ENCODE measurements at places on chromosomes 6 and 20.

DNA sequence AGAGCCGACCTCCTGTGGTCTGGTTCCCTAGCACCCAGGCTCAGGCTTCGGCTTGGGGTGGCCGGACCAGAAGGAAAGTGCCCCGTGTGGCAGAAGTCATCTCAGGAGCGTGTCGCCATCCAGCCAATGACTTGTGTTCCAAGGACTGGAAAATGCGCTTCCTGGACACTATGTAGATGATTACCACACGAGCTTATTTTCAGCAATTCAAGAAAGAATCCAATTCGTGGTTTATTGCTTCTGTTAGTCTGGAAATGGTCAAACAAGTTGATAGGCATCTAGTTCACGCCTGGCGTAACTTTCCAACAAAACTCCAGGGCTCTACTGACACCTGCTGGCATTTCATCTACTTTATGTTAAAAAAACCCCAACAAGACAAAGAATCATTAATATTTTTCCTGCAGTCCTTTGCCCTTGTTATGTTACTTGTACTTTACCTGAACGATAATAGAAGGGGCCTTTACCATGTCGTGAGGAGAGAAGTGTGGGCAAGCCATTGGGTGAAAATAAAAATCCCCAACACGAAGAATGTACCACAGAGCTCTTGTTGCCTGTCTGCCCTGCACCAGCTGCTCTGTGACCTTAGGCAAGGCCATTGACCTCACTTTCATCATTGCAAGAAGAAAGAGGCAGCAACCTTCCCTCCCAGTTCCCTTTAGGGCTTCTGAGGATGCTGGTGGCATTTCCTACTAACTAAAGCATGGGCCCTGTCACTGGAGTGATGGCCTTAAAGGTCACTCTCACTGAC is 154.7 kb upstream of the LAMP5 start:
- DNase-seq = peak; percentile 75

GRCh38 chr6:1605893-1606779 is 3.6 kb upstream of the FOXC1 start:
- DNase-seq = no peak

GRCh38 chr6:116355796-116356195 is 15.0 kb upstream of the DSE start:
- peak; percentile 56 for DNase-seq

- no peak for DNase-seq
Observed at GRCh38 chr6:169445661-169446581, 192.3 kb upstream of the THBS2 start.

- peak; percentile 14 for DNase-seq
Observed at GRCh38 chr6:118370722-118371121, 177.4 kb upstream of the PLN start.

GRCh38 chr6:132414761-132415160 is 13.5 kb upstream of the MOXD1 start:
- DNase-seq = no peak

DNA sequence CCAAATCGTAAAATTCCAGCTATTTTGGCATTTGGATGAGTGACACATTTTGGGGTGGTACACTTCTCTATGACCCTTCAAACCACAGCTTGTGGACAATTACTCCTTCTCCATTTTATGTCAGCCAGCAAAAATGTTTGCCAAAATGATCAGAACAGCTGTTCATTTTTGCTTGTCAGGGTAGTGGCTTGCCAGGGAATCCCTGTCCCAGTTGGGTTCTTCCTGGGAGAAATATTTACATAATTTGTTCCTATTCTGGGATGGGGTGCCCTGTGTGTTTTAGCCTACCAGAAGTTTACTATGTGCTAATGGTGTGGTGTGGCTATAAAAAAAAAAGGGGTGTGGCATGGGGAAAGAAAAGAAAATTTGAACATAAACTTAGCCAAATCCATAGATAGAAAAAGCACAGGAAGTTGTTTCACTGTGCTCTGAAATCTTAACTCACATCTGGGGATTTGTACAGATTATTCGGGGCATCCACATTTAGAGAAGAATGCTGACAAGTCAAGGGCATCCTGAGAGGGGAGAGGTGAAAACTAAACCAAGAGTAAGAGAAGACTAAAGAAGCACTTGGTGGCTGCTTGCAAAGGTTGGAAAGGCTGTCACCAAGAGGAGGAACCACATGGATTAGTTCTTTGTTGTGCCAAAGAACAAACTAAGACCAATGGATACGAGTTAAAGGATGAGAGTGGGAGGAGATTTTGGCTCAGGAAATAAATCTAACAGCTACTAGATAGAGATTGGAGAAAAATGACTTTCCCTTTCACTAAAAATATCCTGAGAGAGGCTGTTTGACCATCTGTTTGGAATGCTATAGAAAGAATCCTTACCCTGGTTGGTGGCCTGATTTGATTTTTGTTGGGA is 55.2 kb upstream of the RBM24 start:
- no peak for DNase-seq

DNA sequence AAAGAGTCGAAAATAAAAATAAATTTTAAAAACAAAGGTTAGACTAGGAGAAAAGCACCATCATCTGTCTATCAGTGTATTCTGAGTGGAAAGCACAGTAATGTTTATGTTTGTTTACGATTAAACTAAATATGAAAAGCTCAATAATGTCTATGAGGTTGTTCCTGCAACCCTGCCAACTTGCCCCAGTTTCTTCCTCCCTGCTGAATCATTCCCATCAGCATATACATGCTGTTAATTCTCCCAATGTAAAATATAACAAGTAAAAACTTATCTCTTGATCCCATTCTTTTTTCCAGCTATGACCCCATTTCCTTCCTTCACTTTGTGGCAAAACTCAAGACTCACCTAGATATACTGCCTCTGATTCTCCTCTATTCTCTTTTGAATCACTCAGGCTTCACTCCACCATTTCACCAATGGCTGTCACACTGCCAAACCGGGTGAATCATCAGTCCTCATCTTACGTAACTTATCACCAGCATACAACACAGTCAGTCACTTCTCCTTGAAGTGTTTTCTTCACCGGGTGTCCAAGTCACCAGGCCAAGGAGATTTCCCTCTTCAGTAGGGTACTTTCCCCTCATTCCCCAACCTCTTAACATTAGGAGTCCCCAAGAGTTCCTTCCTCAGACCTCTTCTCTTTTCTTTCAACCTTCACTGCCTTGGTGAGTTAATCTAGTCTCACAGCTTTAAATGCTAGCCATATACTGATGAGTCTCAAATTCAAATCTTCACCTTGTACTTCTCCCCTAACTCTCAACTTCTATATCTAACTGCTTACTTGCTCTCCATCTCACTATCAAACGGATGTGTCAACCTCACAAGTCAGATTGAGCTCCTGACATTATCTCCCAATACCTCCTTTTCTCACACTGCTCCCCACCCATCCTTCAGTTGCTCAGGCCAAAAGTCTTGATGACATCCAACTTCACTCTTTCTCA is 6.2 kb downstream of the TMEM242 start:
- peak; percentile 86 for DNase-seq

DNA sequence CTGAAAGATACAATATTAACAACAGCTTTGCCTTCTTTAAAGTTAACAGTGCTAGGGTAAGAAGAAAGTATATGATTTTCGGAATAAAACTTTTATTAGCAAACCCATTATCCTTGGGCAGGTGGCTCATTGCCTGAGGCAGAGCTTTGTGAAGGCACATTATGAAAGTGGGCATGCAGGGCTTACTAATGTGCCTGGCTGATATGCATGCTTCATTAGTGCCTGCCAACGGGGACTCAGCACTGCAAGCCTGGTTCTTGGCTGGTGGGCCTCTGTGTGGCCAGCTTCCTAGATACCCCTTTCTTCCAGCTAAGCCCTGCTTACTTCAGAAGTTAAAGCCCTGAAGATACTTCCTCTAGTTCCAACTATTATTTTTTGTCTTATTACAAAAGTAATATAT is 481.6 kb downstream of the ADGRB3 start:
- DNase-seq = no peak

- DNase-seq = no peak
Observed at GRCh38 chr20:34355427-34355826, 7.6 kb upstream of the ITCH start.

GRCh38 chr6:16136091-16136490 is 7.2 kb downstream of the MYLIP start:
- DNase-seq = no peak

DNA sequence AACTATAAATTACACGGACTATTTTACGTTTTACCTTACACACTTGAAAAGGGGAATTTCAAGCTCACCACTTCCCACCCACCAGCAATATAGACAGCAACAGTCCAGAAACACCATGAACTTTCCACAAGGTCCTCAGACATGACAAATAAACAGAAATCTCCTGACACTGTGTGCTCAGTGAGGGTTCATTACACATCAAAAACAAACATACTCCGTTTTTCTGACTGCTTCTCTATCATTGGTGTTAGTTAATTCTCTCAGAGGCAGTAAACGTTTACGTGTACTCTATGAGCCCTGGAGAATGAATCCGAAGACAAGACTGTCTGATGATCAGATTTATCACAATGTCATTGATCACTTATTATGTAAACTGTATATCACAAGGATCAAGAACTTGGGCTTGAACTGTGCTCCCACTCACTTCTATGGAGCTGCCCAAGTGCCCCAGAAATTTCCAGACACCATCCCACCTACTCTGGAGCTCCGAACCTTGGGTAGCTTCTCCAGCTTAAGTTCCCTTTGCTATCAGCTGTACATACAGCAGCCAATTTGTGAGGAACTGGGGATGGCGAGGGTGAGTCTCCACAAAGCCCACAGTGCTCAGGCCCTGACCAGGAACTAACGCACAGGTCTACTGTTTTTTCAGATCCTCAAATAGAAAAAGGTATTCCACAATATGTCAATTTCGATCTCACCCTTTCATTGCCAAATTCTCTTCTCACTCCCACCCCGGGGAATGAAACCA is 86.0 kb downstream of the ALDH8A1 start:
- no peak for DNase-seq

- no peak for DNase-seq
Observed at GRCh38 chr6:125077453-125077852, 76.1 kb upstream of the TPD52L1 start.

- DNase-seq = no peak
Observed at GRCh38 chr20:61600016-61600415, 348.0 kb downstream of the CDH4 start.

DNA sequence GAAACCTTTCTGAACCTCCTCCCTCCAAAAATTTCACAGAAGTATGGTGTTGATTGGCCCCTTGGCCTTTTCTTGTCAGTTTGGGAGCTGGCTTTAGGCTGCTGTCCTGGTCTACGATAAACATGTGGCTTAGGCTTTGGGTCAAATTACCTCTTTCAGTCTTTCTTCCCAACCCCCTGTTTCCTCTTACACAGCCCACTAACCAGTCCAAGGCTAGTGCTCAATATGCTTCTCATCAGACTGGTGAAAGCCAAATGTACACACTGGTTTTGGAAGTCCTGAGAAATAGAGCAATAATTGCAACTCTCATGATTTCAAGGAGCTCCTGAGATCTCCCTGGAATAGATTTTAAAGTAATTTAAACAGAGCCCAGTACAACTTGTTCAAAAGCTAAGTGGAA is 933.7 kb upstream of the GJE1 start:
- DNase-seq = peak; percentile 75

DNA sequence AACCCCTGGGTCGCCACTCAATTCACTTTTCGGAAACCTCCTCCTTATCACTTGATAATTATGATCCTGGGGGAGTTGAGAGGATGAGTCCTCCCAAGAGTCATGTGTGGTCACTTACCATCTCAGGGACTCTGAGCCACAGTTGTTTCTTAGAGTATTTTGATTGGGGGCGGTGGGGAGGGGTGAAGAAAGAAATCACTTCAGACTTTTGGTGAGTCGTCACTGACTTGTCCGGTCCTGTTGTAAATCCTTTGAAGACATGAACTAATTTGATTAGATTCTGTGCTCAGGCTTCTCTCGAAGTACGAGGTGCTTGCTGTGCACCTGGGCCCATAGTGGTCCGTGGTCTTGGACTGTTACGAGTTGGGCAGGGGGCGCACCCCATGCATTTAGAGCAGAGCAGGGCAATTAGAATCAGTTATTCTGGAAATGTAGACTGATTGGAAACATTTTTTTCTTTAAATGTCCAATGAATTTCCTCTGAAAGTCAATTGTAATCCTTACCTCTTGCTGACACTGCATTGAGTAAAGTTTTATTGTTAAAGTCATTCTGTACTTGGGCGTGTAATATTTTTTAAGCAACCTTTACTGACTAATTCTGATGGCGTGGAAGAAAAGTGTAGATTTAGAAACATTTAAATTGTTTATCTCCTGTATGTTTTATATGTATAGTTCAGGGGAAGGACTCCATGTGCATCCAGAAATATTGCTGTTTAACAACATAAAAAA is 173.4 kb downstream of the SLC16A10 start:
- no peak for DNase-seq

DNA sequence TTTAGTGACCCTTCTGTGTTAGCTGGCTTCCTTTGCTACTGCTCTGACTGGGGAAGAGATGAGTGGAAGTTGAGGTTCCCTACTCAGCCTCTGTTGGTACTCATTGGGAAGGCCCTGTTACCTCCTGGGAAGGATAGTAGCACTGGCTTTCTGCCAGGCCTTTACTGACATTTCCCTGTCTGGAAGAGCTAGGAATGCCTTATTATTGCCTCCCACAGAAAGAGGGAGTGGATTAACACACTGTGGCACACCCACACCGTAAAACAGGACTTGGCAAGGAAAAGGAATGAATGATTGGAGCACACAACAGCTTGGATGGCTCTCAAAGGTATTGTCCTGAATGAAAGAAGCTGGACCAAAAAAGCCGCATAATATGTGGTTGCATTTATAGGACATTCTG is 12.2 kb downstream of the ZNF831 start:
- no peak for DNase-seq

GRCh38 chr6:125662296-125662695 is 87.1 kb upstream of the HEY2 start:
- DNase-seq = no peak

DNA sequence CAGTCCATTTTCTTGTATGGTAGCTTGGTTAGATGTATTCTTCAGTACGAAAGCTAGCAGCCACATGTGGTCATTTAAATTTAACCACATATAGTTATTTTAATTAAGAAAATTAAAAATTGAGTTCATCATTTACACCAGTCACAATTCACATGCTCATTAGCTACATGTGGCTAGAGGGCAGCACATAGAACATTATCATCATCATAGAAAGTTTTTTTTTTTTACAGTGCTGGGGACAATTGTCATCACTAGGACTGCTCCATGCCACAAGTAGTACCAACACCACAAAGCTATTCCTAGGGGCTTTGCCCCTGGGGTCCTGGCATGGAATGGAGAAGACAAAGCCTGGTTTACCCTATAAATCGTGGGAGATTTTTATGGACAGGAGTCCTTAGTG is 30.5 kb downstream of the PLCB4 start:
- DNase-seq = no peak

DNA sequence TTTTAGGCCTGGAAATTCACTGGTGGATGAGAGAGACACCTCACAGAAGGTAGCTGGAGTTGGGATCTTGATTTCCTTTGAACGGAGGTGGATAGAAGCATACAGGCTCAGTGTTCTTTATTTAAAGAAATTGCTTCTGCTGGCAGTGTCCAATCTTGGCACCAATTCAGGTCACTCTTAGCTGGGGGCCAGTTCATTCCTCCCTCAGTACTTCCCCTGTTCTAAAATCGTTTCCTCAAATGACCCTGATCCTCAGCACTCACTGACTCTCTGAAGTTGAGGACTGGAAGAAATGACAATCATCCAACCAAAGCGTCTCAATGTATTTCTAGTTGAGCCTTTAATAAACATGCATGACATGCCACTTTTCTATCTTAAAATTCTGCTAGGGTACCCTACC is 472.5 kb upstream of the BTBD3 start:
- no peak for DNase-seq

- DNase-seq = no peak
Observed at GRCh38 chr6:132257561-132257960, 143.7 kb downstream of the MOXD1 start.

- peak; percentile 87 for DNase-seq
Observed at GRCh38 chr6:108782179-108783041, 65.8 kb upstream of the ARMC2 start.

- no peak for DNase-seq
Observed at GRCh38 chr20:17343656-17344452, 117.0 kb downstream of the PCSK2 start.
